Smooth muscle cell of the brain vasculature (primary cell): ENCODE measurements at places on chromosomes 5 and 9.

GRCh38 chr5:159906463-159906862 is 9.8 kb upstream of the ADRA1B start:
- DNase-seq = no peak

DNA sequence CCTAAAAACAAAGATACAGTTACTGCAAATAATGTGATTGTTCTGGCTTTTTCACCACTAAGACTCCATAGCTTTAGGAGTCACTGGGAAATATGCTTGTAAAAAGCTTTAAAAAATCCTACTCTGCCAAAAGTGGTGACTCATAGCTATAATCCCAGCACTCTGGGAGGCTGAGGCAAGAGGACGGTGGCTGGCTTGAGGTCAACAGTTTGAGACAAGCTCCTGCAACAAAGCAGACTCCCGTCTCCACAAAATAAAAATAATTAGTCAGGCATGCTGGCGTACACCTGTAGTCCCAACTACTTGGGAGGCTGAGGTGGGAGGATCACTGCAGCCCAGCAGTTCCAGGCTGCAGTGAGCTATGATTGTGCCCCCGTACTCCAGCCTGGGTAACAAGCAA is 406.4 kb downstream of the HTR1A start:
- DNase-seq = no peak

DNA sequence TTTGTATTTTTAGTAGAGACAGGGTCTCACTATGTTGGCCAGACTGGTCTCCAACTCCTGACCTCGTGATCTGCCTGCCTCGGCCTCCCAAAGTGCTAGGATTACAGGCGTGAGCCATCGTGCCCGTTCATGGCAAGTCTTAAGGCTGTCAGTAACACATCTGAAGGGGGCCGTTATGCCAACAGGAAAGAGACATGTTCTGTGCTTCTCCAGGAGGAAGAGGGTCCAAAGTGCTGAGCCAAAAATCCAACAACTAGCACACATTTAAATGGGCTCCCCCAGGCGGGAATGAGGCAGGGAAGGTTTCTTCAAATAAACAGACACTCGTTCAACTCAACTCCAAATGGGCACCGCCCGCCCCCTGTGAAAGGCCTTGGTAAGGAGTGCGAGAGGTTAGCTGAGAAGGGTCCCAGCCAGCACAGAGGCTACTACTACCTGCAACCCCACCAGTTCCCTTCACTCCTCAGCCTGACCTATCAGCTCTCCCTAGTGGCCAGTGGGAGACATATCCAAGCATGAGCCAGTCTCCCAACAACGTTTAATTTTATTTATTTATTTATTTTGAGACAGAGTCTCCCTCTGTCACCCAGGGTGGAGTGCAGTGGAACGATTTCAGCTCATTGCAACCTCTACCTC is 84.1 kb upstream of the DMRT1 start:
- DNase-seq = no peak

- DNase-seq = no peak
These were observed 177.2 kb upstream of the MAP3K1 start for GRCh38 chr5:56638061-56638621.

GRCh38 chr5:177336112-177336511 is 15.4 kb downstream of the LMAN2 start:
- no peak for DNase-seq

DNA sequence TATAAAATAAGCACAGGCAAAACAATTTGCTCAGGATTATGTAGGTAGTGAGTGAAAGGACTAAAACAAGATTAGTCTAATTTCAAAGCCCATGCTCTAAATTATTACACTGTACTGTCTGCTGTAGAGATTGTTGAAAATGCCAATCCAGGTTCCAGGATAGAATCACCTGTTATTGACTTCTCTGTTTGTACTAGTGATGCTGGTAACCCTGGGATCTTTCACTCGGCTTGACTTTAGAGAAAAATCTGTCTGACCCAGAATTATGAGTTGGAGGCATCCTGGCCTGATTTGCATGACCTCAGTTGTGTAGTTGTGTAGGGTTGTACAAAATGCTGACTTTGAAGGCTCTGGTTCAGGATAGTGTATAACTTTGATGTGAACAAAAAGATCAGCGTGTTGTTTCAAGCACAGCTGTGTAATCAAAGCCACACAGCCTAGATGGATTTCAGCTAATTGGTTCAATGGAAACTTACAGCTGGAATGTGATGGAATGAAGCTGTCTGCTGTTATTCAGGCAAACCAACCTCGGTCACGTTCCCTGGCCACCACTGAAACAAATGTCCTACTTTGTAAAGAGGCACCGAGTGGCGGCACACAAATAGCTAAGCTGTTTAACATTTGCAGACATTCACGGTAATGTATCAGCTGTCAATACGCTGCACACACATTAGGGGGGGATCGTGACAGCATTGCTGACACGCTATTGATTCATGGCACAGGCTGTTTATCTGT is 340.3 kb downstream of the KCTD16 start:
- no peak for DNase-seq

DNA sequence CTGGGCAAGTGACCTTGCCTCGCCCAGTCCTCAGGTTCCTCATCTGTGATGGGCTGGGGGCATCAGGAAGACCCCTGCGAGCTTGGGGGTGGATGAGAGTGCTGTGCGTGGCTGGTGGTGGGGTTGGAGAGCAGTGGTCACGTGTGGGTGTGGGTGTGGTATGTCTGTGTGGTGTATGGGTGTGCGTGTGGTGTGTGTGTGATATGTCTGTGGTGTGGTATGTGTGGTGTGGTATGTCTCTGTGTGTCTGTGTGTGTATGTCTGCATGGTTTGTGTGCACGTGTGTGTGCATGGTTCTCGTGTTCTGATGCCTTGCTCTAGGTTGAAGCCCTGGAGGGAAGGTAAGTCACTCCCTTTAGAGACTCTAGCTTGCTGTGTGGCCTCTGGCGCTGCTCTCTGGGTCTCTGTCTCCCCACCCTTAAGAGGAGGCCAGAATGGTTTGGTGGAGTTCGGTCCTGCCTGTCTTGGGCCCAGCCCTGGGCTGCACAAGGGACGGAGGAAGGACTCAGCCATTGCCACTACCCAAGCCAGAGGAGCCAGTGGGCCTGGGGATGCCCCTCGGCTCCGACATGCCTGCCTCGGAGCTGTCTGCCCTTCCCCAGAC is 87.0 kb downstream of the RXRA start:
- DNase-seq = no peak

- DNase-seq = no peak
These were observed 95.6 kb downstream of the MLLT3 start for GRCh38 chr9:20526500-20527319.

DNA sequence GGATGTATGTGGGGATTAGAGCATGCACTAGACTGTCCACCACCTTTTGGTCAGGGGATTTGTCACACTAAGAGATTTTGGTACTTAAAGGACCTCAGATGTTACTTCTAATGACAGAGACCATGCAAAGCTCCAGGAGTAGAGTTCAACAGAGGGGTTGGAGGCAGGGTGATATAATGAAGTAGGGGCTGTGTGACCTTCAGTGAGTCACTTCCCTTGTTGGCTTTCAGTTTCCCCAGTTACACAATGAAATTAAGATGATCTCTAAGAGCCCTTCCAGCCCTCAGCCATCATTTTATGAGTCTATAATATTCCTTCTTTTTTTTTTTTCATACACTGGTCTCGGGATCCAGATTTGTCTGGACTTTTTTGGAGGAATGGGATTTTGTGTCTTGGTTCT is 26.8 kb downstream of the GLRA1 start:
- DNase-seq = no peak

GRCh38 chr5:90845723-90846554 is 287.3 kb downstream of the ADGRV1 start:
- no peak for DNase-seq

DNA sequence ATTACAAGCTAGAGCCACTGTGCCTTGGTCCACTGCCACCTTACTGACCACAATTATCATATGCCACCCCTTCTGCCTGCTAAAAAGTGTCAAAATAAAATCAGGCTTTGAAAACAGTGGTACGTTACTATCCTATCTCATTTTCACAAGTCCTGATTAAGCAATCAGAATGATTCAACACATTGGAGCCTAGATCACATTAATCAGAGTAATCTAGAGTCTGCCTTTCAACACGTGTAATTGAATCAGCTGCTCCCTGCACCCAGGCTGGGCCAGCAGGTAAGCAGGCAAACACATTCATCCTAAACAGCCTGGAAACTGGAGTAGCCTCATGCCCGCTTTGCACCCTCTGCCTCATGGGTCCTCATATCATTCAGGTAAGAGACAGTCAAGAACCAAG is 186.2 kb downstream of the DCP2 start:
- DNase-seq = no peak

DNA sequence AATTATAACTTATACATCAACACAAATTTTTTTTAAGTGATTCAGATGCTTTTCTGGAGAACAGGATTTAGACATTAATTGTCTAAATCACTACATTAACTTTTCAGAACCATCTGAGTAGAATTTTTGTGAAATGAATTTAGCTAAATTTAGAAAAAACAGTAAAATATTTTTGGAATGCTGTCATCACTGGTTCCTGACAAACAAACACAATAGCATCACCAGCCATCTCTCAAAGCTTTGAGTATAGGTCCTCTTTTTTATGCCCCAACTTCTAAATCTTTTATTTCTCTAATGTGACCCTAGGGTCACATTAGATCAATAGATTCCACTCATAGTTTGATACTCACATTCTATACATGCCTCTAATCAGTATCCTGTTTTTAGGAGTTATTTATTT is 104.6 kb downstream of the PRR16 start:
- no peak for DNase-seq

DNA sequence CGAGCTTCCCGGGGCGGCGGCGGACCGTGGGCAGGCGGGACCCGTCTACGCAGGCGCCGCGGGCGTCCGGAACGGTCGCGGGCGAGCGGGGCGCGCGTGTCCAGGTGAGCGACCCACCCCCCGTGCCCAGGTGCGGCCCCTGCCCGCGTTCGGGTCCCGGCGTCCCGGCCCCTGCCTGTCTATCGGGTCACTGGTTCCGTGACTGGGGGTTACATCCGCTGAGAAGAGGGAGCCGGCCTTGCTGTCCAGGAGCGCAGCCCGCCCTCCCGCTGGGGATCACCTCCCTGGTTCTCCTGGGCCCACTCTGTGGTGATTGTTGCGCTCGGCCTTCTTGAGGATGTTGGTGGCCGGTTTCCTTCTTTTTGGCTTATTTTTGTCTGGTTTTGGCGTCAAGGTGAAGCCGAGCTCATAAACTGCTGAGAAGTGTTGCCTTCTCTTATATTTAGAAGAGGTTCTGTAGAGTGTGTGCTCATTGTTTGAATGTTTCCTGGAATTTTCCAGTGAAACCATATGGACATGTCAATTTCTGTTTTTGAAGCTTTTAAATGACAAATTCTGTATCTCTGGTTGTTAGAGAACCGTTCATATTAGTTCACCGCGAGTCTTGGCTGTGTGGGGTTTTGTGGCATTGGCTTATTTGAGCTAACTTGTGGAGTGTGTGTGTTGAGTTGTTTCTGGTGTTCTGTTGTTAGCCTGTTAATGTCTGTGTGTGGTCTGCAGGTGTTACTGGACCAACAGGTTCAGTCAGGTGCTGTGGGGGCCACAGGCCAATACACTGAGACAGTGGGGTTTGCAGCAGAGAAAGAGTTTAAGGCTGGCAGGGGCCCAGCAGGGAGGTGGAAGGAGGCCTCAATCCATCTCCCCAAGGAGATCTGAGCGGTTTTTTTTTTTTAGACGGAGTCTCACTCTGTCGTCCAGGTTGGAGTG is 621 bp downstream of the CEP72 start:
- DNase-seq = no peak

GRCh38 chr9:133881671-133882381 is 110.3 kb downstream of the VAV2 start:
- DNase-seq = no peak

DNA sequence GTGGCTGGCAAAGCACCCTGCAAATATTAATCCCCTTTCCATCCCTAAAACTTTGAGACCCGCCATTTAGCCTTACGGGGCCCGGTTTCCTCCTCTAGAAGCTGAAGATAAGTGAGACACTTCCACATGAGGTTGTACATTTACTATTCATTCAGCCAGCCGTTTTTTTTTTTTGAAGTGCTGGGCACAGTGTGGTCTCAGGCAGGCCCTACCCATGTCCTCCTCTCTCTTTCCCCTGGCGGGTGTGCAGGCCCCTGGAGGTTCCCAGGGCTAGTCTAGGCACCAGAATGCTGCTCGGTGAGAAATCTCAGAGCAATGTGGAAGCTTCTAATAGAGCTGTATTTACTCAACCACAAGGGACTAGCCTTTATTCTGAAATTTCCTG is 107.4 kb upstream of the LARP1 start:
- no peak for DNase-seq

DNA sequence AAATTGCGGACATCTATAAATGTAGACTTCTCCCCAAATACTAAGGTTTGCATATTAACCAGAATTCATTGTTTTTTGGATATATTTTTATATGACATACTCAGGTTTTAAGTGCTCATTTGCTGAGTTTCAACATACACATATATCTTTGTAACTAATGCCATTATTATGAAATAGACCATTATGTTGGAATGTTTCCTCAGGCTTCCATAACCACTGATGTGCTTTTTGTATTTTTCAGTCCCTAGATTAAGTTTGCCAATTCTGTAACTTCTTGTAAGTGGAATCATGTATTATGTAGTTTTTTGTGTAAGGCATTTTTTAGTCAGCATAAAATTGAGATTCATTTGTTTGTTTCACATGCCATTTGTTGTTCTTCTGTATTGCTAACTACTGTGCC is 32.1 kb downstream of the HSPA4 start:
- DNase-seq = no peak

GRCh38 chr9:108463932-108464606 is 391.7 kb downstream of the ACTL7B start:
- no peak for DNase-seq

- DNase-seq = no peak
These were observed 31.7 kb upstream of the STXBP1 start for GRCh38 chr9:127580366-127580765.

DNA sequence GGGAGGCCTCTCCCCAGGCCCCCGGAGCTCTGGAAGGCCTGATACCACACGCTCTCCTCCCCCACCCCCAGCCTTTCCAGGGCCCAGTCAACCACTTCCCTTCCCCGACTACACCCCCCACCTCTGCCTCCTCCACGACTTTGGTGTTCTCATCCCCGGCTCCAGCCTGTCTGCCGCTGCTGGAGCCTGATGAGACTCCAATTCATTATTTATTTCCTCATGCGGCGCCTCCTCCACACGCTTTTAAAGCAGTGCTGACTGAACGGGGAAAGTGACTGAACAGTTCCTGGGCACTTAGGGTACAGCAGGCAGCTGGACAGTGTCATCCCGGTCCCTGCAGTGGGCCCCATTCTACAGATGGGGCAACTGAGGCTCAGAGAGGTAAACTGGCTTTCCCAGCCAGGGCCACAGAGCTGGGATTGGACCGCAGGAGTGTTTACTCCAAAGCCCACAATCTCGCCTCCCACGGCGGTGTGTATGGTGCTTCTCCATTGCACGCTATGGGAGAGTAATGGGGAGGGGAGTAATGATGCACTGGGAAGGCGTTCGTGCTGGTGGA is 15.9 kb upstream of the RPL26L1 start:
- DNase-seq = no peak
